ENCODE measurements at places on chromosomes 3 and 15. TPM values are rescaled to one million over a fixed set of nuclear protein-coding genes. Genes with fewer than 3 reads are reported as not detected.

- DNase-seq = no peak
Measured at GRCh38 chr3:152377184-152377570, 108.4 kb downstream of the MBNL1 start.

DNA sequence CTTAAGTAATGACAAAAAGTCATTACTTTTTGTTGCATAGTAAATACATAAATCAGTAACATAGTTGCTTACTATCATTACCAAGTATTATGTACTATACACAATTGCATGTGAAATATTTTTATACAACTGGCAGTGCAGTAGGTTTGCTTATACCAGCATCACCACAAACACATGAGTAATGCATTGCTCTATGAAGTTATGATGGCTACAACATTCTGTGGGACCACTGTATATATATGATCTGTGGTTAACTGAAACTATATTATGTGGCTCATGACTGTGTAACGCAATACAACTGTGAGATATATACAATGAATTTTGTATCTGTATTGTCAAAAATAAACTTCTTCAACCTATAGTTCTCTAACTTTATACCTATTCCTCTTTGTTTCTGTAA, 113.7 kb upstream of the RBMS3 start:
- no peak for DNase-seq

- DNase-seq = no peak
Measured at GRCh38 chr3:117479095-117479494, 769.5 kb downstream of the TUSC7 start.

Gene C3orf80
- 0.30 TPM for polyA plus RNA-seq

Gene DENND4A
- polyA plus RNA-seq = 17.0 TPM

Gene ZNF385D
- polyA plus RNA-seq = 17.4 TPM

Gene SLC2A2
- polyA plus RNA-seq = 27.6 TPM

Gene FAM174B
- 31.8 TPM for polyA plus RNA-seq

Gene AQP9
- 0.13 TPM for polyA plus RNA-seq

Gene CA12
- 121 TPM for polyA plus RNA-seq

Gene PRR20G
- polyA plus RNA-seq = not detected

Data from renal cortex interstitium (tissue), 15 donors.